ENCODE measurements at places on chromosomes 2 and 18. TPM values are rescaled to one million over a fixed set of nuclear protein-coding genes. Genes with fewer than 3 reads are reported as not detected.
A peak's percentile ranks its signal among the peaks of the same experiment; 100 is the strongest.

- no peak for DNase-seq
Measured at GRCh38 chr2:231450548-231450989, 13.7 kb downstream of the NCL start.

The GFPT1 gene
- 21.2 TPM for total RNA-seq

The ALPG gene
- not detected for total RNA-seq

The LIMS2 gene
- total RNA-seq, result 5.0 TPM

The PLEKHH2 gene
- total RNA-seq, result not detected

DNA sequence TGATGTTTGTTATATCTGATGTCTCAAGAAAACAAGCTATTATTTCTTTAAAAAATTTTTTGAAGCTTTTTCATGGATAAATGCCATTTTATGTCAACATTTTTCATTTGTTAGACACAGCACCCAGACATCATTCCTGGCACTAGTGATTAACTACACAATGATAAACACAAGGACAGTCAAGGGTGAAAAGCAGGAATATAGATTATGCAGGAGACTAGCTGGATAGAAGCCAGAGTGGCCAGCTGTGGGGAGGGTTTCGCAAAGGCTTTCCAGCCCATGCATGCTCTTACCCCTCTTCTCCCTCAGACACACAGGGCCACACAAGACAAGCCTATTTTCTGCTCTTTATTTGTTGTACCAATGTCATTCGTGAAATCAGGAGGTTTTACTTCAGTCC, 127.1 kb upstream of the TTC39C start:
- no peak for DNase-seq

DNA sequence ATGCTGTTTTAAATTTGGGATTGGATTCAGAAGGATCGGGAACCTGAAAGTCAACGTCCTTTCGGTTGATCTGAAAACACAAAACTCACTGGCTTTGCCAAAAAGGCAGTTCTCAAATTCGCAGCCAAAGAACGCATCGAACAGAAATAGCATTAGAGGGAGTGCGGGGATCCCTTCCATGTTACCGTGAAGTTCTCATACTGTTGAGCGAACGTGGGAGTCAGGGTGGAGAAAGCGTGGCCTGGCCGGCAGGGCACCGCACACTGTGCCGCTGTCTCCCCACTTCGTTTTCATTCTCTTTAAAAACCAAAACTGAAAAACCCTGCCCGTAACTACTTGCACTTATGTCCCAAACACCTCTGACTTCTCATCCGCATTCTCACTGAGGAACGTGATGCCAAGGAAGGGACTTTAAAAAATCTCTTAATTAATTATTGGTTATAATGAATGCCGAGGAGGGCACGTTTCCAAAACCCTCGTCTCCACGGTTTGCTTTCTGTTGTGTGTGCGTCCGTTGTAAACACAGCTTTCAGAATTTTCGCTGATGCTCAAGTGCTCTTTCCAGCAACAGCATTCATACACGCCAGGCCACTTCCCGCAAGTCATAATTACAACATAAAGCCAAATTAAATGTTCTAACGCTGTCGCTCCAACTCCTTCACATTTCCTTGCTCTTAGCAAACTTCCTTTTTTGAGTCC, 60.9 kb upstream of the TWIST2 start:
- DNase-seq, result no peak

- no peak for DNase-seq
Measured at GRCh38 chr2:109531221-109531620, 82.5 kb downstream of the SEPTIN10 start.

The ABCB11 gene
- not detected for total RNA-seq

- DNase-seq, result peak; percentile 70
Measured at GRCh38 chr2:109396202-109397180, 217.3 kb downstream of the SEPTIN10 start.

DNA sequence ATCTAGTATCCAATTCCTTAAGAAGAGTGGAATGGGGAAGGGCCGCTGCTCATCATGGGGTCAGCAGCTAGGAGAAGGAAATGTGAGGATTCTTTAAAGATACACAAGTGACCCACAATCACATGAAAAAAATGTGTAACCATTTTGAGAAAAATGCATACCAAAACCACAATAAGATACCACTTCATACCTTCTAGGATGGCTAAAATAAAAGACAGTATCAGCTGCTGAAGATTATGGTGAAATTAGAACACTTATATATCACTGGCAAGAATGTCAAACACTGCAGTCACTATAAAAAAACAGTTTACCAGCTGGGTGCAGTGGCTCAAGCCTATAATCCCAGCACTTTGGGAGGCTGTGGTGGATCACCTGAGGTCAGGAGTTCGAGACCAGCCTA, 67.9 kb downstream of the C2orf74 start:
- DNase-seq, result no peak

The E2F6 gene
- total RNA-seq, result 10.9 TPM

- peak; percentile 70 for DNase-seq
Measured at GRCh38 chr2:150570712-150571111, 83.2 kb upstream of the RND3 start.

DNA sequence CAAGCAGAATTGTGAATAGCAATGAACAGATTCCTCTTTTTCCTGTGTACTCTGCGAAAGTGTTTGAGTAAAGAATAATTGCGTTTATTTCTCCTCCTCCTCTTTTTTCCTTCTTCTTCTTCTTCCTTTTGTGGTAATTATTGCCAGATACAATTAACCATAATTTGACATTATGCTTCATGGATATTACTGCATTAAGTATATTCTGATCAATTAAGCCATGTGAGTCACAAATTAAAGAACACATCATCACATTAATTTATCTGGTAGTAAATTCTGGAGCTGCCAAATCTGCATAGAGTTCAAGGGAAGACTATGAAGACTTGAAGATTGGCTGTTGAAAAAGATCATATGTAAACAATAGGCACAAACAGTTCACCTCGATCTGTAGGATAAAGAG, 72.9 kb upstream of the TFPI start:
- DNase-seq, result no peak

DNA sequence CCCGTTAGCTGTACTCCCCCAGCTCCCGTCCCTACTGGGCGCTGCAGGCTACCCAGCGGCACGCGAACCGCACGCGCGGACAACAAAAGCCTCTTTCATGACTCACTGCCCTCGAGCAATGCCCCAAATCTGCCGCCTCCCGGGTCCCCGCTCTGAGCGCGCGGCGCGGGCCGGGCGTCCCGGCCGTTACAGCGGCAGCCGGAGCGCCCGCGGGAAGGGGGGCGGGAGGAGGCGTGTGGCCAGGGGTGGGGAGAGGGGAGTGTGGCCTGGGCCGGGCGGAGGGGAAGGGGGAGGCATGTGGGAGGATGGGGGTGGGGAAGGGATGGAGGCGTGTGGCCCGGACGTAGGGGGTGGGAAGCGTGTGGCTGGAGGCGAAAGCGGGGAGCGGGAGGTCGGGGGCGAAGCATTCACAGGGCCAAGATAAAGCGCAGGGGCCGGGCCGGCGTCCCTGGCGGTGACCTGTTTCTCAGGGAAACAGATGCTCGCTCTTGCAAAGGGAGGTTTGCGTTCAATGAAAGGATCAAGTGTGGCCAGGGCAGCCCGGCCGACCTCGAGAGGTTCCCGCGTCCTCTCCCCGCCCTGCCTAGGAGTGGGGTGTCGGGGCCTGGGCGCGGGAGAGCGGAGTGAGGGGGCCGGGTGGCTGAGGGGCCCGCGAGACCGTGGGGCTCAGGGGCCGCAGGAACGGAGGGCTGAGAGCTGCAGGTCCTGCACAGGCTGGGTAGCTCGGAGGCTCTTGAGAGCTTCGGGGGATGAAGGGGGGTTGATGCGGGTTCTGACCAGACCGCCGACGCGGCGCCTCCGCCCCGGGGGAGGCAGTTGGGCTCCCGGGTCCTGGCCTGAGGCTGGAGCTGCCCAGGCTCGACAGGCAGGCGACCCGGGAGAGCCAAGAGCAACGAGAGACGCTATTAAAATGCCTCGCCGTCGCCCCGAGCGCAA, 3.5 kb upstream of the NEUROD1 start:
- DNase-seq, result no peak

DNA sequence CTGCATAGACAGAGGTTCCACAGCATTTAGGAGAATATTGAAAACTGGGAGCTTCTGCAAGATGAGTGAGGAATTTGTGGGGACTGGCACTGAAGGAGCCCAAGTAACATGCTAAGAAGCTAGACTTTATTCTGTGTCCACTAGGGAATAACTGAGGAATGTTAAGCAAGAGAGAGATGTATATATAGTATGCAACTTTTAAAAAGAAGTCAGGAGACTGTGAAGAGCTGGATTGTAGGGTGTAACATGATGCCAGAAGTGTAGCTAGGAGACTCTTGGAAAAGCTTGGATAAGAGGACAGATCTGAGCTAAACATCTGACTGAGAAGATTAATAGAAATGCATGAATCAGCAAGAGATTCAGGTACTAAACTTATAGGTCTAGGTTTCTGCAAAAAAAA, 270.6 kb upstream of the MMADHC start:
- no peak for DNase-seq

DNA sequence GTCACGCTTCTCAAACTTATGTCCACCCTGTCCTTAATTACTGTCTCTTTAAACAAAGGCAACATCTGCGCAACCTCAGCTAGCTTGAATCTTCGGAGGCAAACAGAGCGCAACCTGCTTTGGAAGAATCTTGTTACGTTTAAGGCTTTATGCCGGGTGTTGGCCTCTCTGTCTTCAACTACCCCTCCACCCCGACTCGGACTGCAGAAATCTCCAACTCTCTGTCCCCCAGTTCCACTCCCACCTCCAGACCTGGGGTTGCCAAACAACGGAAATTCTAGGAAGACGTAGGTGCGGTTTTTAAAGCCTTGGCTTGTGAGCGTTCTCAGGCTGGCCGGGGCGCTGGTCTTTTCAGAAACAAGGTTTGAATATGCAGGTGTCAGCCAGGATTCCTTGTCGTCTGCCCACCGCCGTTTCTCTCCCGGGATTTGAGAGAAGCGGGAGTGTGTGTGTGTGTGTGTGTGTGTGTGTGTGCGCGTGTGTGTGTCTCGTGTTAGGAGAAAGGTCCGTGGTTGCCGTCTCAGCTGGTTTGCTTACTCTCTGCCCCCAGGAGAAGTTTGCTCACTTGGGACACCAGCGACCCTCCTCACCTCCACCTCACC, 1.1 kb upstream of the ONECUT2 start:
- DNase-seq, result no peak

DNA sequence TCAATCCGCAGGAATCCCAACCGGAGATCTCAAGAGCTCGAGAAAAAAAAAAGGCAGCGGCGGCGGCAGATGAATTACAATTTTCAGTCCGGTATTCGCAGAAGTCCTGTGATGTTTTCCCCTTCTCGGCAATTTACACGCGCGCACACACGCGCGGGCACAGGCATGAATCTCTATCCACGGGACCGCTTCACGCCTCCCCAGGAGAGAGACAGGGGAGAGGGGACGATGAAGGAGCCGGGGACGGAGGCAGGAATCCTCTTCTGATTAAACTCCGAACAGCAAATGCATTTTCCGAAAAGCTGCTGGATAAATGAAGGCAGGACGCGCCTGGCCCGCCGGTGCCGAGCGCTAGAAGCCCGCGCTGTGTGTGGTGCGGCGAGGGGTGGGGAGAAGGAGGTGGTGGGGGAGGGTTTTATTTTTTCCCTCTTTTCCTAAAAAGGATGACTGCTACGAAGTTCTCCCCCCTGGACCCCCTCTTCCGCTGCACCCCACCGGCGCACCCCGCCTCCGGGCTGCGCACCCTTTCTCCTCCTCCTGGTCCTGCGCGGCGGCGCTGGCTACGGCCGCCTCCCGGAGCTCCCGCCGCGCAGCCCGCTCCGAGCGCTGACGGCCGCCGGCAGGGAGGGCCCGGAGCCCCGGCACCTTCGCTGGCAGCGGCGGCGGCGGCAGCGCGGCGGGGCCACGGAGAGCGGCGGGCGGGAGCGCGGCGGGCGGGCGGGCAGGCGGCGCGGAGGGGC, at the start of gene BCL2:
Gene BCL2 (minus strand): TSS at position 387 of the 740 bp plus-strand sequence.
- peak; percentile 49 for DNase-seq

The CERKL gene
- not detected for total RNA-seq

The PAIP2B gene
- 1.8 TPM for total RNA-seq

DNA sequence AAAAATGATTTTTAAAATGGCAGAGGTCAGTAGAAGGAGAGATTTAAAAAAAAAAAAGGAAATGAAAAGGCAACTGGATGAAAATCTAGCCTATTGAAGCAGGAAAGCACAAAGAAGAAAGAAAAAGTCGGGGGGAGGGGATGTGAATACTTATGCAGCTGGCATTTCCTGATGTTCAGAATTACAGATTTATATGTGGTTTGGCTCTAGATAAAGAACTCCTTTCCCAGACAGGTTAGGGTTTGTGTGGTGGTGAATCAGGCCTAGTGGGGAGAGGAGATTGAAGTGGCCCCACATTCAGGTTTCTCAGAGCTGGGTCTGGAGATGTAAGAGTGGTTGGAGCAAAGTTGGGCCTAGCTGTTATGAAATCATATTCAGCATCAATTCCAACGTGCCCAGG, 394.4 kb downstream of the FIGN start:
- DNase-seq, result peak; percentile 67

DNA sequence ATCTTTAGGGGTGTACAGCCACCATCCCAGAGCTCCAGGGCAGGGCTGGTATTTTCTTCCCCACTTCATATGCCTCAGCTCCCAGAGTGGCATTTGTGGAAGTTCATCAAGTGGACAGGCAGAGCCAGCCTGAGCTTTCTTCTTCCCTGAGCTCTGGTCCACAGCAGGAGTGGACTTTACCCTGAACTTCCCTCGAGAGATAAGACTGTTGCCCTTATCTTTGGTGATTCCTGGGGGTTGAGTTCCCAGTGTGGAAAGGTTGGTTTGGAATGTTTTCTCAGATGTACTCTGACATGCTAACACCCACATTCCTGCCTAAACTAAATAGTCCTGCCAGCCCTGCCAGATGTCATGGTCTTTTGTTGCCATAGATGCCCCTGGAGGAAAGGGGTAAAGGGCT, 62.0 kb upstream of the LGALSL start:
- no peak for DNase-seq

The GALR1 gene
- not detected for total RNA-seq

The CHST9 gene
- total RNA-seq, result not detected

- peak; percentile 11 for DNase-seq
Measured at GRCh38 chr2:74497777-74498499, 1.5 kb downstream of the LBX2 start.

- no peak for DNase-seq
Measured at GRCh38 chr2:232488721-232489300, 1.2 kb upstream of the ECEL1 start.

The GAREM1 gene
- 0.20 TPM for total RNA-seq

DNA sequence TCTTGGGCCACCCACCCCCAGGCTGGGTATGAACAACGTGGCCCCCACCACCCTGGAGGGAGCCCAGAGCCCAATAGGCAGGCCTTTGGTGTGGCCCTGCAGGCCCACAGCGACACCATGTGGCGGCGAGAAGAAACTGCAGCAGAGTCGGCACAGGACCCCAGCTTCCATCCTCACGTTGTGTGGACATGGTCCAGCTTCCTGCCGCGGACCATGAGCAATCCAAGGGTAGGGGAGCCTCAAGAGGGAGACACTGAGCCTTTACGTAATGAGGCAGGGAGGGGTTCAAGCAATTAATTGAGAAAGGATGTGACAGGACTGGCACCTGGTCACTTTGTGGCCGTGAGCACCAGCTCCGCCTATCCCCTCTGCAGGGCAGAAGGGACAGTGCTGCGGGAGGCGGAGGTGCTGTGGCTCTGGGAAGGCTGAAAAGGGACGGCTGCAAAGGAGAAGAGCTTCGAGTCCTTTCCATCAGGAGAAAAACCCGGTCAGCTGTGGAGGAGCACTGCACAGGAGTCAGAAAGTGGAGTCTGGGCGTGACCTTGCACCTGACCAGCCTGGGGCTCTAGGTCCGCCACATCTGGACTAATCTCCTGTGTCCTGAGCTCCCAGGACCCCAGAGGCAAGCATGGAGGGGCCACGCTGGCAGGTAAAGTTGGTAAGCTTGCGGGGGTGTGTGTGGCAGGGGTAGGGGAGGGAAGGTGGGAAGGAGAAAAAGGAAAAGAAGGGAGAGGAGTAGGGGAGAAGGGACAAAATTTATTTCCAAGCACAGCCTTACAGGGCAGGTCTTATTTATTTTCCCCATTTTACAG, 44.9 kb downstream of the TMEM37 start:
- DNase-seq, result peak; percentile 58

The ZNF385B gene
- not detected for total RNA-seq

Measured in lung microvascular endothelial cell (primary cell).